ENCODE measurements at places on chromosomes 2 and 18. TPM values are rescaled to one million over a fixed set of nuclear protein-coding genes. Genes with fewer than 3 reads are reported as not detected.

TYW5 gene
- total RNA-seq = 15.0 TPM

CYS1 gene
- not detected for total RNA-seq

MDH1B gene
- 0.31 TPM for total RNA-seq

SLC4A3 gene
- total RNA-seq = 0.20 TPM

ANTXR1 gene
- total RNA-seq = not detected

TEKT4 gene
- not detected for total RNA-seq

PCARE gene
- not detected for total RNA-seq

RAMP1 gene
- not detected for total RNA-seq

PROKR1 gene
- not detected for total RNA-seq

TTR gene
- not detected for total RNA-seq

GPR39 gene
- total RNA-seq = not detected

CNRIP1 gene
- total RNA-seq = not detected

DOCK10 gene
- total RNA-seq = 184 TPM

VIT gene
- not detected for total RNA-seq

RTP5 gene
- total RNA-seq = 0.30 TPM

ERCC3 gene
- 40.0 TPM for total RNA-seq

PRKAG3 gene
- not detected for total RNA-seq

ACKR3 gene
- total RNA-seq = 0.61 TPM

PAX3 gene
- total RNA-seq = not detected

RTKN gene
- total RNA-seq = 0.20 TPM

RAB27B gene
- total RNA-seq = 2.5 TPM

CD8B2 gene
- total RNA-seq = 0.14 TPM

CD8A gene
- 2.1 TPM for total RNA-seq

ACTG2 gene
- not detected for total RNA-seq

Data from CD4-positive, alpha-beta T cell (primary cell).